NCI-H460 (cell line): ENCODE measurements at places on chromosomes 3 and 15. TPM values are rescaled to one million over a fixed set of nuclear protein-coding genes. Genes with fewer than 3 reads are reported as not detected.

ISLR2 gene
- not detected in 2 replicates for total RNA-seq

GRCh38 chr3:69324362-69325025, 61.4 kb downstream of the FRMD4B start:
- peak; percentile 23 for DNase-seq

DNA sequence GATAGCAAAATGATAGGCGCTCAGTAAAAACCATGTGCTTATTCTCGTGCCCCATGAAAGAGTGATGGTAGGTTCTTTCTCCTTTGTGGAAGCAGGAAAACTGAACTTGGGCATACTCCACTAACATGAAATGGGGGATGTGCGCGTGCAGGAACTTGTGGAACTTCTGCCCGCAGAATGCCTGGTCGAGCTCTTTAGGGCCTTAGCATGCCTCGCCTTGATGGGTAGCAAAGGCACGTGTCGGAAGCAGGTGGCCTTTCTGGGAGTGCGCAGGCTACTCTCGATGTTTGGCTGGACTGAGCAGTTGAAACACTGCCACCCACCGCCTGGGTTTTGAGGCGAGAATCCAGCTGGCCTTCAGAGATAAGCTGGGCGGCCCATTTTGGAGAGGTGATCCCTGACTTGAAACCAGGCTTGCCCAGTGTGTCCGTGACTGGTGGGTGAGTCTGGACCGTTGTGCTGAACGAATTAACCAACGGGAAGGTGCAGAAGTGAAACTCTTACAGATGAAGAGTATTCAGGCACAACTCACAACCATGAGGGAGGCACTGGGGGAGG, 842 bp downstream of the PCCB start:
- peak; percentile 40 for DNase-seq

DNA sequence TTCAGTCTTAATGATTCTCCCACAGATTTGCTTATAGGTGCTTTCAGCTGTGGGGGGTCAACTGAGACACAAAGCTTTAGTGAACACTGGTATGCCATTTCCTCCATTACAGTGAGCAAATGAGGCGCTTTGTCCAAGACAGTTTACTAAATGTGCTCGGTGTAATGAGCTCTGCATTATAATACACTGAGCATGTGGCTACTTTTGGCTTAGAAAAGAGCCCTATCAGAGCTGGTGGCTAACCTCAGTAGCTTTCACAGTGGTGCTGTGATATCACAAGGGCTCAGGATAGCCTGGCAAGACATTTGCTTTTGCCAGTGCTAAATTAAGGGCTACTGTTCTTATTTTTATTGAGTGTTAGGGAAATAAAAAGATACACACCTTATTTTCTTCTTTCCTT, 749.7 kb upstream of the ARPP21 start:
- DNase-seq: no peak

- no peak for DNase-seq
Observed at GRCh38 chr3:13772885-13773745, 106.8 kb downstream of the WNT7A start.

- no peak for DNase-seq
Observed at GRCh38 chr3:25037049-25037547, 391.0 kb upstream of the RARB start.

DNA sequence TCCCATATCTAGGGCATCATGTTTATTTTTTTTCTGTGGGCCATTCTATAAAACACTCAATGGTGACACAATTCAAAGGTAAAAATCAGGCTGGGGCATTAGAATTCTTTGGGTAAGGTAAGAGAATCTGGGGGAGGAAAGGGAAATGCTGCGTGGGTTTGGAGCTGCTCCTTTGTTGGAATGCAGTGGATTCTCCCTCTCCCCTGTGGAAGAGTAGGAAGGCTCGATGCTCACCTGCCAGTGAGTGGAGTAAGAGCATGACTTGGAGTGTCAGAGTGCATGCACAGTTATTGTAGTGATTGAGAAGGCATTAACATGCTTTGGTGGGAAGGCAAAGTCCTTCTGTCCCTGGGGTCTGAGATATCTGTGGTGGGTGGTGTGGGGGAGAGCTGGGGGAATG, 280.0 kb downstream of the PDCD6IP start:
- no peak for DNase-seq

PROK2 gene
- 0.07 TPM in 1 of 2 replicates, not detected in the other for total RNA-seq

ANKRD34C gene
- not detected in 2 replicates for total RNA-seq

- no peak for DNase-seq
Observed at GRCh38 chr3:143135150-143135549, 15.6 kb downstream of the CHST2 start.

NTRK3 gene
- not detected in 2 replicates for total RNA-seq

GRCh38 chr15:93488296-93488713, 399.3 kb upstream of the RGMA start:
- no peak for DNase-seq

DNA sequence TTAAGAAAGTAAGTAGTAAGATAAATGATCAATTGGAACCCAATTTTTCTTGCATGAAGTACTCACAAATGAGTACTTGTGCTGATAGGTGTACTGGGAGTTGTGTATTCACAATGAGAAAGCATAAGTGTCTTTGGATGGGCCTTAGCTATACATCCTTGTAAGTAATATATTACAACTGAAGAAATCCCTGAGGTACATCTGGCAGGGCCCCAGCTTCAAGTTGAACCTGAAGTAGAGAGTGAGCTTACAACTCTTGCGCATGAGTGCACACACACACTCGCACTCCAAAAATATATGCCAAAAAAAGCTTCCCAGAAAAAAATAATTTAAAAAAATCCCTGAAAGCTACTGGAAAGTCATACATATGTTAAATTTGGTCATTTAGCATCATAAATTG, 222.5 kb downstream of the ROBO2 start:
- no peak for DNase-seq

GRCh38 chr3:189320511-189320910, 148.7 kb downstream of the TPRG1 start:
- no peak for DNase-seq

GRCh38 chr3:25463836-25464418, 35.9 kb downstream of the RARB start:
- DNase-seq: no peak

DNA sequence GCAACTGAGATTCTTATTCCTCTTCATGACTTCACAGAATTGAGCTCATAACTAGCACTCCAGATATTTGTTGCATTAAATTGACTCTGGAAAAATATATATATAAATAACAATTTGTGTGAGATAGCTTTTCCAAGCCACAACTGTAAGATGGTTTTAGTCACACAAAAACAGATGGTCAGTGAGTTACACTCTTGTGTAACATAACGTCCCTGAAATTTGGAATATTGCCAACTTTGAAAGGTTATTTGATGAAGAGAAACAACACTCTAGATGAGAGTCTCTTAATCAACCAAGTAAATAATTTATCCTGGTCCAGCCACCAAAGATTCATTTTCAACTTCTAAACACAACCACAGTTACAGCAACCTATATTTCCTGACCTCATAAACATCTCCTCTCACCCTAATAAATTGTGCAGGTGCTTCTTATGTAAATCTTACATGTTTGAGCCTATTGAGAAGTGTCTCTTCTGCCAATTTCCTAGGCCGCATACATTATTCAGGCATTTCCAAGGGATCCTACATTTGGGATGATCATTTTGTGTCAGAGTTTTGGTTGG, 84.9 kb upstream of the ACP3 start:
- DNase-seq: no peak

GRCh38 chr3:132854856-132855535, 132.8 kb upstream of the NPHP3 start:
- DNase-seq: no peak

DNA sequence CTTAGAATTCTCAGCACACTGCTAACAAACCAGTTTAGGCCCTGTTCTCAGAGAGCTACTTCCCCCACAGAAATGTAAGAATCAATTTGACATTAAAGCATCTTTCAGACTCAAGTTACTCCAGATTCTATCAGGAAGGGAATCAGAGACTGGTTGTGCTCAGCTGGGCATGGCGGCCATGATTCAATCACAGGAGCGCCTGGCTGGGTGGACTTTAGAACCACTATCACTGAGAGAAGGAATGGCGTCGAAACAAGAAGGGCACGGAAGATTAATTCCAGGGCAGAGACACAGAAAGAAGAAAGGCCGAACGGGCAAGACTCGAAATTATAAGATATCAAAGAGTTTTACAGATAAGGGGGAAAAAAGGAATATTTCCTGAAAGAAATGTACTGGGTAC, 6.2 kb downstream of the TNIK start:
- no peak for DNase-seq

GRCh38 chr3:177942911-177943310, 593.3 kb upstream of the KCNMB2 start:
- DNase-seq: no peak

GRCh38 chr3:127732879-127733350, 60.2 kb downstream of the ABTB1 start:
- no peak for DNase-seq

GRCh38 chr3:73215901-73216300, 154.4 kb downstream of the EBLN2 start:
- DNase-seq: no peak

DNA sequence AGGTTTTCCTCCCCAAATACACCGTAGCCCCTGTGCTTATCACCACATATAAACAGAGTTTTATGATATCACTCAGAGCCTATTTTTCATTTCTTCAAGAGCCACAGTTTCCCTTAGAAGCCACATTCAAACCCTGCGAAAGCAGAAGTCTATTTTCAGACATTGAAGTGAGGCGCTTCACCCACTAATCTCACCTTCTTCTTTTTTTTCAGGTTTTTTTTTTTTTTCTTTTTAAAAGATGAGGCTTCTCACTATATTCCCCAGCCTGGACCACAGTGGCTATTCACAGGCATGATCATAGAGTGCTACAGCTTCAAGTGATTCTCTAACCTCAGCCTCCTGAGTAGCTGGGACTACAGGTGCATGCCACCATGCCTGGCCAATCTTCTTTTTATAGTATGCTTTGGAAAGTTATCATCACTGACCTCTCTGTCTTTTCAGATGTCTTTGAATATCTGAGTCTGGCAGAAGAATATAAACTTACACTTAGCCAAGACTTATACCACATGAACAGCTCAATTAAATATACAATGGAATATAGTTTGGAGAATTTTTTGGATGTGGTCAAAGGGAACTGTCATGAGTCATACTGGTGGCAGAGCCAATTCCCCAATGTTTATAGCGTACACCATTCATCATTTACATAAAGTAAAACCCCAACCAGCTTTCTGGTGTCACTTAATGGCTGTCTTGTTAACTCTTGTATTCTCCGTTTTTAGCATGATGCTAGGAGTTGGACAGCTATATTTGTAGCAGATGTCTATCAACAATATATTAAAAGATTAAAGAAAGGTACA, 59.7 kb upstream of the CCDC50 start:
- no peak for DNase-seq

GRCh38 chr3:126287536-126288241, 69.5 kb downstream of the KLF15 start:
- DNase-seq: no peak

- no peak for DNase-seq
Observed at GRCh38 chr15:47493357-47494247, 223.7 kb upstream of the SEMA6D start.

DNA sequence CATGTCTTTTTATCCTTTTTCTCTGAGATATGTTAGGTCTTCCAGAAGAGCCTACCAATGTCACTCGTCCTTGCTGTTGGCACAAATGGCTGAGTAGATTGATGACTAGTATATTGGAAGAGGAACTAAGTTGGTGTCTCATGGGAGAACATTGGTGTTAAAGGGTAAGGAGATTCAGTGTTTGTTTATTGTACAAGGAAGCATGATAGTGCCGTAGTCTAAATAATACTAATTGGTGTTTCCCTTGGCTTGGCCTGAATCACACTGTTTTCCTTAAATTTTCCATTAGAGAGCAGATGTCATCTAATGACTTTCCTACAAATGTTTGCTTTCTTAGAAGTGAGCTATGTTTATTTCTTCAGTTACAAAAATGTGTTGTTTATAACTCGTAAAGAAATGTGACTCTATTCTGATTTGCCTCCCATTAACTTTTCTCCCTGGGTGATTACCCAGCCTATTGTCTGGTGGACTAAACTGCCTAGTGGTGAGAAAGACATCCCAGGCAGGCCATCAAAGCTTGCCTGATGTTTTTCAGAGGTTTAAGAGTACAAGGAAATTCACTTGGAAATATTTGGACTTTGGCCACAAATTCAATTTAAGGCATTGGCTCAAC, 28.7 kb downstream of the ADAMTSL3 start:
- no peak for DNase-seq
